ENCODE measurements at places on chromosomes 11 and 22.

DNA sequence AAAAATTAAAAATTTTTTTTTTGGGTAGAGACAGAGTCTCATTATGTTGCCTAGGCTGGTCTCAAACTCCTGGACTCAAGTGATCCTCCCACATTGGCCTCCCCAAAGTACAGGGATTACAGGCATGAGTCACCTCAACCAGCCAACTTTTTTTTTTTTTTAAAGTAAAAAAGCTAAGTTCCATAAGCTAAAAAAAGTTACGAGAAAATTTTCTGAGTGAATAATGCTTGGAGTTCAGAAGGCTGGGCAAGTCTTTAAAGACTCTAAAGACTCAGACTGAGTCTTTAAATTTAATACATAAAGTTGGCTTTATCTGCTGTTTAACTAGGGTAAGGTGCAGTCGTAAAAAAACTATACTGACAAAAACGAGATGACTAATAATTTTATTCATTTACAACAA, 5.6 kb downstream of the DDX6 start:
- DNase-seq: no peak

DNA sequence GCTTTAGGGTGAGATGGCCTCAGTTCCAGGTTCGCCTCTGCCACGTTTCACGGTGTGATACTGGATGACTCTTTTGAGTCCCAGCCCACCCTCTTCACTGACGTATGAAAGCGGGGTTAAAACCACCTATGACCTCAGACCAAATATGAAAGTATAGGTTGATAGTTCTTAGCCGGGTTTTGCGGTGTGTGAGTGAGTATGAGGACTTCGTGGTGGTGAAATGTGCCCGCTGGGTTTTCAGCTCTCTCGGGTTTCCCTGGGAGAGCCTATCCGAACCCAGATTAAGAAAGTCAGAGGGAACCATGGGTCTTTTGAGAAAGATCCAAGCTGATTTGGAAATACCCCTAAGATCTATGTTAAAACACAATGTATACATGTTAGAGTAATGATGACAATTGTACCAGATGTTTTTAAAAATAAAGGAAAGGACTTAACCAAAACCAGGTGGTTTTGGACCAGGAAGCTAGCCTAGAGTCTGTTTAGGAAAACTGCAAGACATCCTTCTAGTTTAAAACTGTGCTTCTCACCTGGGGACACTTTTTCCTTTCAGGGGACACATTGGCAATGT, 25.8 kb upstream of the ST3GAL4 start:
- no peak for DNase-seq

DNA sequence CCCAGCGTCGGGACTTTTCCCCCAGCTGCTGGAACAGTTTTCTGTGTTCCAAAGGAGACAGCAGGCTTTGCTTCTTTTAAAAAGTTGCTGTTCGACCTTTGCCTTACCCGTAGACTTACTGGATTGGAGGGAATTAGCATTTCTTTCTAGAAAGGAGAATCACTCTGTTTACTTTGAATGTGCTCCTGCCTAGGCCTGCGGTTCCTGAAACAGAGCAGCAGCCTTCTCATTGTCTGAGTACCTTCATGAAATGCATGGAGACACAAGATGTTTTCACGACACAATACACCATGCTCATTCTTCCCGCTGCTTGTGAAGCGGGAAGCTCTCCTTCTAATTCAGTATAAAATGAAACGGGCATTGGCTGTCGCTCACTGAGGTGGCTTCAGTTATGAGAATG, 196.2 kb downstream of the TBC1D22A start:
- DNase-seq: no peak

DNA sequence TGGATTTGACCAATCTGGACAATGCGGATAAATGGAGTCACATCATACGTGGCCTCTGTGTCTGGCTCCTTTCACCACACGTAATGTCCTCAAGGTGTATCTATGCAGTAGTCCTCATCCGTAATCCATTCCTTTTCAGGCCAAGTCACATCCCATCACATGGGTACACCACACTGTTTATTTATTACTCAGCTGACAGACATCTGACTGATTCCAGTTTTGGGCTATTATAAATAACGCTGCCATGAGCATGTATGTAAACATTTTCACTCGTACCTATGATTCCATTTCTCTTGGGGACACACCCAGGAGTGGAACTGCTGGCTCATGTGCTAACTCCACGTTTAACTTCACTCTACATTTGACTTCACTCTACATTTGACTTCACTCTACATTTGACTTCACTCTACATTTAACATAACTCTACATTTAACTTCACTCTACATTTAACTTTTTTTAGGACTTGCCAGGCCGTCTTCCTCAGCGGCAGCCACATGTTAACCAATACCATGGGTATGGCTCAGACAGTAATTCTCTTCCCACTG, 52.1 kb downstream of the SHANK2 start:
- no peak for DNase-seq

- no peak for DNase-seq
Observed at GRCh38 chr11:22681281-22681812, 14.9 kb downstream of the GAS2 start.

DNA sequence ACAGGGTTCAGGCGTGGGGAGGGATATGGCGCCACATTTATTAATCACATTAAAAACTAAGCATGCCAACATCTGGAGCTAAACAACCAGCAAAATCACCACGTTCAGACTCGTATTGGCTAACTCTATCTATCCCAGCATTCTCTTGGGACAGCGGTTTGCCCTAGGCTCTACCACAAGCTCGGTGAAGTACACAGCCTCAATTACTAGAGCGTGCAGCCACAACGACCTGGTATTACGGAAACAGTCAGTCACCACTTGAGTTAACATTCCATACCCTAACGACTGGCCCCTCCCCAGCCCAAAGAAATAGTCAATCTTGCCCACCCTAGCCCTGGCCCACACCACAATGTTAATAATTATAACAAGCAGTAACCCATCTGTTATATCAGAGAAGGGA, 32.1 kb downstream of the APOL5 start:
- DNase-seq: no peak

- no peak for DNase-seq
Observed at GRCh38 chr11:19602891-19603290, 109.7 kb upstream of the NAV2 start.

DNA sequence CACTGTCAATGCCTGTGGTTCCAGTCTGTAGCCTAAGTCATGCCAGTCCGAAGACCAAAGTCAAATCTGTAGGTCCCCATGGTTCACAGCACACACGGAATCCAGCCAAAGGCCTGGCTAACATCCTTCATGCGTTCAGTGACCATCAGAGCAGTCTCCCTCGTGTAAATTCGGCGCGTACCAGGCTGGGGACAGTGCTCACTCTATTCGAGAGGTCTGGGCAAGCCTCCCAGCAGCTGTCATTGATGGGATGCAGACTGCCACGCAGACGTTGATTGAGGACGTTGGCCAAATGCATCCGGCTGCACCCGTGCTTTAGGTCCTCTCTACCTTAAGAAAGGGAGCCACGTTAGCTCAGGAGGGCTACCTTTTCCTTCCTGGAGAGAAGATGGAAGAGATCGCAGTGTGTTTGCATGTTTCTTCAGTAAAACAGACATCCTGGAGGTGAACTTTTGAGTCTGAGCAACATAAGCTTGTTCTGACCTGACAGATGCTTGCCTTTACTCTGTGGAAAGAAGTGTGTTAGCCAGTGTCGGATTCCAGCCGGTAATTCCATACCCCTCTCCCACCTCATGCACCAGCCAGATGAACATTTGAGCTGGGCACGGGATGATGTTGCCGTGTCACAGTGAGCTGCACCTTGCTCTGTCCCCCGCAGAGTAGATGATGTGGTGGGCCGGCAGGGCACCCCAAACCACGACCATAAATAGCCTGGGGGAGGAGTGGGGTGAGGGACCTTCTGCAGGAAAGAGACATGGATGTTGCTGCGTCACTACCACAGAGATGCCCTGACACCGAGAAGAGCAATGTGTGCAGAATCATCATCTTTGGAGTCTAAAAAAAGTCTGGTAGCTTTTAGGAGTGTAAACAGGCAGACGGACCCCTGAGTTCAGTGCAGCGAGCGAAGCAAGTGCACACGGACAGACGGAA, 12.2 kb downstream of the CTTN start:
- no peak for DNase-seq

DNA sequence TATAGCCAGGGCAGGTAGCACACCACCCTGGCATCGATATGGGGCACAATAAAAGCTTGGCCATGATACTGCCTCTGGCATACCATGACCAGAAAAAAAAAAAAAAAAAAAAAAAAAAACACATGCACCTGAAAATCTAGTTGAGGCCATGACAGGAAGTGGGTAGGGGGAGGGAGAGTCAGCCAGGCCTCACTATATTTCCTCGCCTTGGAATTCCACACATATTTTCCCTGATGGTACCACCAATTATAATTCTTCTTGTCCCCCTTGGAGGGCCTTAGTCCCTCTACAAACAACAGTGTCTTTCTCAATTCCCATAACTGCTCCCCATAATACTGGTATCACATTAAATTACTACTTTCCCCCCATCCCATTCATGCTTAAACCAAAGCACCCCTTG, 12.6 kb upstream of the CHKA start:
- no peak for DNase-seq

- DNase-seq: no peak
Observed at GRCh38 chr11:63892228-63892627, 24.7 kb downstream of the RCOR2 start.

- DNase-seq: no peak
Observed at GRCh38 chr11:118843565-118843964, 40.1 kb upstream of the CXCR5 start.

DNA sequence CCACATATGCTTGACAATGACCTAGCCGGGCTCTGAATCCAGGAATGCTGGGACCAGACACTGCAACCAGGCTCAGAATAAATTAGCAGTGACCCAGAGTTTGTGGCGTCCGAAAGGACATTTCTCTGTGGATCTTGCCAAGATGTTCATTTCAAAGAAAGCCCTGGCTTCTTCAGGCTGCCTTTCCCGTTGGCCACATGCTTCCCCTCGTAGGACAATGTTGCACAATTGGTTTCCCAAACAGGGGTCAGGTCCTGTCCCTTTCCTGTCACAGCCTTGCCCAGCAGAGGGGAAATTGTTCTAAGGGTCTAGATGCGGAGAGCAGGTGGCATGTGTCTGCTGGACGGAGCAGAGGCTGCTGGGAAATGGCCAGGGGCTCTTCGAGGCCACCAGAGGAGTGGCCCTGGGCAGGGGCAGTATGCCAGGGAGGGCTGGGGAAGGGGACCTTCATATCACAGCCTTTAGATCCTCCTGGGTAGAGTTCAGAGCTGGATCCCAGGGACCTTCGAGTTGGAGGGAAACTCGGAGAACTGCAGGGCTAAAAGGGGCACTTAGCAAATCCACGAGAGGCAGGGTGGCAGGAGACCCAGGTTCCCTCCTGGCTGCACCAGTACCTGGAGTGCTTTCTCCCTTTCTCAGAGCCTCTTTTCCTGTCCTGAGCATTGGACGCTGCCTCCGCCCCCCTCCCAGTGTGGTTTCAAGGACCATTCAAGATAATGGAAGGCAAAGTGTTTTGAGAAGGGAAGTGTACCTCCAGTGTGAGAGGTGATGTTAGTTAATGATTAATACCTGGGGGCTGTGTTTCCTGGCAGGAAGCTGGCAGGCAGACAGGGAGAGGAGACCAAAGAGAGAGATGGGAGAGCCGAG, 42.3 kb downstream of the C11orf96 start:
- DNase-seq: no peak

GRCh38 chr11:104060004-104060794, 23.8 kb downstream of the DDI1 start:
- DNase-seq: no peak

DNA sequence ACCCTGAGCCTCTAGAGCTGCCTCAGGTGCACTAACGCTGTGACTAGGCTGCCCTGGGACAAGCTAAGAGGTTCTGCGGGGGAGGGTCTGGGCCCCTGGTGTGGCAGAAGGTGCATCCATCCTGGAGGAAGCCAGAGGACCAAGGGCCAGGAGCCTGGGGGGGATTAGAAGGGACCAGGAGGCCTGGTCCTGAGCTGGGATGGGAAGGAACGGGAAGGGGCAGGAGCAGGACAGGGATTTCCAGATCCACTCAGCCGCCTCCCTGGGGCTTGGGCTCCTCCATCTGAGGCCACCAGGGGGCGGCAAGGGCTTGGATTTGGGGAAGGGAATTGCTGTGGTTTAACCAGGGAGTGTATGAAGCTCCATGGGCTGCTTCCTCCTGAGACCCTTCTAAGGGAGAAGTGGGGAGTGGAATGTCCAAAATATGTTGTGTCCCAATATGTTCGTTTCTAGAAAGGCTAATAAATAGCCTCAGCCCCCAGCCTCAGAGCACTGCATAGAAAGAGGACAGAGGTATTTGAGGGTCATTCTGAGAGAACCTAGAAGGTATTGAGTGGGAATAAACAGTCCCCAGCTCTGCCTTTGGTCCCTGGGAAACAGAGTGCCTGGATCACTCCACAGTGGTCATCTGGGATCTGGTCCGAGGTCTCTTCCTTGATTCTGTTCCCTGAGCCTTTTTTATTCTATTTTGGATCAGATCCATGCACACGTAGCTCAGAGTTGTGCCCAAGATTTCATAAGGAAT, 17.4 kb upstream of the PRAME start:
- no peak for DNase-seq

GRCh38 chr11:70153133-70153727, 49.9 kb upstream of the FADD start:
- no peak for DNase-seq

DNA sequence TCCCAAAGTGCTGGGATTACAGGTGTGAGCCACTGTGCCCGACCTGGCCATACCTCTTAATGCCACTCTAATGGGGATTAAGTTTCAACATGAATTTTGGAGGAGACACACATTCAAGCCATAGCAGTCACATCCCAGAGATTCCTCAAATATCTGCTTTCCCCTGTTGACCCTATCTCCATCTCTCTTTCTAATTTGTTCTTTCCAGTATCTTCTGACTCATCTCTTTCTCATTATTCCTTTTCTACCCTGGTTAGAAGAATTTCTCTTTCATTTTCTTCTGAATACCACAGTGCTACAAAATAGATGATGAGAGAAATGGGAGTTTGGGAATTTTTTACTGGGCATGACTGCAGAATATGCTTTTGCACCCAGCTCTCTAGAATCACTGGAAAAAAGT, 5.1 kb downstream of the OR10V1 start:
- DNase-seq: no peak

- DNase-seq: no peak
Observed at GRCh38 chr22:41600976-41601375, 11.3 kb upstream of the PMM1 start.

- no peak for DNase-seq
Observed at GRCh38 chr22:47847131-47847890, 1084.9 kb downstream of the TBC1D22A start.

GRCh38 chr11:11979488-11980117, 28.8 kb downstream of the DKK3 start:
- DNase-seq: no peak

GRCh38 chr11:128156486-128156885, 430.9 kb downstream of the ETS1 start:
- no peak for DNase-seq

All from stimulated activated CD8-positive, alpha-beta memory T cell treated with anti-CD3 and anti-CD28 coated beads, Interleukin-4, amount 100 ng/mL, for 1 hour (primary cell).